Subcutaneous preadipocyte (primary cell): ENCODE measurements at places on chromosomes 16 and 17. TPM values are rescaled to one million over a fixed set of nuclear protein-coding genes. Genes with fewer than 3 reads are reported as not detected.

Gene SDR42E2
- under 0.01 TPM in 2 replicates for total RNA-seq

Gene EVPLL
- not detected in 2 replicates for total RNA-seq

Gene ELOB
- 188 and 355 TPM in 2 replicates for total RNA-seq

Gene SPHK1
- total RNA-seq = 32.0 and 58.6 TPM in 2 replicates

Gene EPX
- total RNA-seq = not detected in 2 replicates

Gene SAMD14
- total RNA-seq = 0.37 and 0.59 TPM in 2 replicates

Gene PDILT
- not detected in 2 replicates for total RNA-seq

Gene TRPV2
- total RNA-seq = 76.2 and 95.5 TPM in 2 replicates

Gene KRTAP4-6
- total RNA-seq = not detected in 2 replicates

Gene CD300E
- total RNA-seq = not detected in 2 replicates

Gene HASPIN
- total RNA-seq = 8.5 and 13.1 TPM in 2 replicates

Gene KRT40
- total RNA-seq = not detected in 2 replicates

Gene PRRT2
- total RNA-seq = 0.39 and 0.73 TPM in 2 replicates

Gene CRYBA1
- not detected in 2 replicates for total RNA-seq

Gene TNS4
- under 0.01 TPM in 1 of 2 replicates, not detected in the other for total RNA-seq

Gene TNK1
- 0.20 TPM in 1 of 2 replicates, not detected in the other for total RNA-seq

Gene KRTAP1-5
- total RNA-seq = 1.1 and 1.6 TPM in 2 replicates

Gene PFAS
- total RNA-seq = 53.6 and 83.7 TPM in 2 replicates

Gene CDH13
- total RNA-seq = 15.1 and 31.3 TPM in 2 replicates

Gene MED31
- total RNA-seq = 6.6 and 9.8 TPM in 2 replicates

Gene SCGB1C2
- not detected in 2 replicates for total RNA-seq

Gene PRSS36
- total RNA-seq = 0.20 and 0.37 TPM in 2 replicates

Gene VPS9D1
- total RNA-seq = 6.8 and 7.7 TPM in 2 replicates

Gene PIGS
- total RNA-seq = 34.2 and 42.0 TPM in 2 replicates

Gene ANKS4B
- not detected in 2 replicates for total RNA-seq

Gene UBTF
- 47.0 and 59.2 TPM in 2 replicates for total RNA-seq

Gene GCSH
- 22.3 and 25.0 TPM in 2 replicates for total RNA-seq

Gene LGALS9C
- total RNA-seq = not detected in 2 replicates

Gene ZNF830
- total RNA-seq = 9.4 and 9.6 TPM in 2 replicates

Gene XAF1
- 4.3 and 12.1 TPM in 2 replicates for total RNA-seq

Gene TMIGD1
- not detected in 2 replicates for total RNA-seq

Gene HOXB2
- 5.9 and 10.8 TPM in 2 replicates for total RNA-seq

Gene PLA2G10
- not detected in 2 replicates for total RNA-seq

Gene PDPR
- 20.6 and 21.3 TPM in 2 replicates for total RNA-seq

Gene PYDC1
- total RNA-seq = not detected in 2 replicates

Gene GRAPL
- total RNA-seq = not detected in 2 replicates

Gene MRPS7
- total RNA-seq = 48.5 and 55.5 TPM in 2 replicates

Gene PRSS27
- 0.37 and 0.78 TPM in 2 replicates for total RNA-seq

Gene KRT9
- total RNA-seq = not detected in 2 replicates

Gene PRR11
- 23.9 and 49.2 TPM in 2 replicates for total RNA-seq

Gene GSDMA
- not detected in 2 replicates for total RNA-seq

Gene CBFA2T3
- total RNA-seq = not detected in 2 replicates

Gene DPEP3
- total RNA-seq = not detected in 2 replicates

Gene CPHXL
- total RNA-seq = not detected in 2 replicates

Gene RPRML
- total RNA-seq = not detected in 2 replicates

Gene C17orf50
- not detected in 2 replicates for total RNA-seq

Gene WNT3
- 0.37 and 0.39 TPM in 2 replicates for total RNA-seq

Gene ADORA2B
- 20.2 and 27.2 TPM in 2 replicates for total RNA-seq

Gene IRX5
- total RNA-seq = 1.5 and 5.3 TPM in 2 replicates

Gene EME1
- 9.4 and 10.3 TPM in 2 replicates for total RNA-seq

Gene ZNF594
- total RNA-seq = 5.1 and 6.6 TPM in 2 replicates
